ENCODE measurements at places on chromosomes 13 and 19.

GRCh38 chr13:28318496-28318895, 176.4 kb downstream of the FLT1 start:
- no peak for DNase-seq

DNA sequence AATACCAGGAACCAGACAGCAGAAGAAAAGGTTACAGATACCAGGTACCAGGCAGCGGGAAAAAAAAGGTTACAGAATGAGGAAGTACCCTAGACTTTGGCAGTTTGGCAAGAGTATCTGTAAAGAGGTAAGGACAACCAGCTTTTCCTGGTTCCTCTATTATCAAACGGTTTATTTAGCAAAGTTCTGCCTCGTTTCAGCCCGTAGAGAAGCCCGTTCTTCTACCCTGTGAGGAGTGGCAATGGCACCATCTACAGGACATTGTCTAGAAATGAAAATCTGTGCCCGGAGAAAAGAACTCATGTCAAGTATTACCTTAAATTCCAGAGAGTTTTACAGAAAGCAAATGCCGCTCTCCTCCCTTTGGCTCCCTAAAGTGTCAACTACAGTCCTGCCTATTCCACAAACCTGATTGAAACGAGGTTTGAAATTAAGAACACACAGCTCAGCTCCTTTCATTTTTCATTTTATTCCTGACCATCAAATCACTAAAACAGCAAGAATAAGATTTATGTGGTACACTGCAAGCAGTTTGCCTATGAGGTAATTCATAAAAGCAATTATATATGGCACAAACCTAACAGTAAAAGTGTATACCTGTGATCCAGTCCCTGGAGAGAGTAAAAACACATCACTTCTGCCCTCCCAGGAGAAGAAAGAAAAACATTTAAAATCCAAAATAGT, 226.3 kb downstream of the SLC7A1 start:
- DNase-seq, result no peak

DNA sequence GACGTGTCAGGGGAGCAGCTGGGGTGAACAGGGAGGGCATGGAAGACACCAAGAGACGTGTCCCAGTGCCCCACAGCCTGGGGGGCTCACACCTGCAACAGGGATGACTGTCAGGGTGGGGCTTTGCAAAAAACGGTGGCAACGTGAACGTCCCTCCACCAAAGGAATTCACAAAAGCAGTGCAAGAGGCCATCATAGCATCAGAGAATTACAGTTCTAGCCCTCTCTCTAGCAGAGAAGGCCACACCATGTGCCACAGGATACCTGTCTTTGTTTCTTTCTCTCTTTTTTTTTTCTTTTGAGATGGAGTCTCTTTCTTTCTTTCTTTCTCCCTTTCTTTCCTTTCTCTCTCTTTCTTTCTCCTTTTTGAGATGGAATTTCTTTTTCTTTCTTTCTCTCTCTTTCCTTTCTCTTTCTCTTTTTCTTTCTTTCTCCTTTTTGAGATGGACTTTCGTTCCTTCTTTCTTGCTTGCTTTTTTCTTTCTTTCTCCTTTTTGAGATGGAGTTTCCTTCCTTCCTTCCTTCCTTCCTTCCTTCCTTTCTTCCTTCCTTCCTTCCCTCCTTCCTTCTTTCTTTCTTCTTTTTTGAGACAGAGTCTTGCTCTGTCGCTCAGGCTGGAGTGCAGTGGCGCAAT, 17.1 kb upstream of the ATP11A start:
- no peak for DNase-seq

- no peak for DNase-seq
Observed at GRCh38 chr13:27979765-27980279, 8.7 kb downstream of the URAD start.

- no peak for DNase-seq
Observed at GRCh38 chr19:13629687-13630357, 123.5 kb upstream of the CACNA1A start.
